ENCODE measurements at places on chromosomes 13 and 19.
A peak's percentile ranks its signal among the peaks of the same experiment; 100 is the strongest.

- peak; percentile 75 for DNase-seq
Measured at GRCh38 chr19:17686592-17687024, 1.5 kb downstream of the UNC13A start.

- no peak for DNase-seq
Measured at GRCh38 chr13:112622375-112622774, 34.4 kb upstream of the TUBGCP3 start.

GRCh38 chr19:48713041-48713863, 6.3 kb downstream of the MAMSTR start:
- DNase-seq: peak; percentile 48

DNA sequence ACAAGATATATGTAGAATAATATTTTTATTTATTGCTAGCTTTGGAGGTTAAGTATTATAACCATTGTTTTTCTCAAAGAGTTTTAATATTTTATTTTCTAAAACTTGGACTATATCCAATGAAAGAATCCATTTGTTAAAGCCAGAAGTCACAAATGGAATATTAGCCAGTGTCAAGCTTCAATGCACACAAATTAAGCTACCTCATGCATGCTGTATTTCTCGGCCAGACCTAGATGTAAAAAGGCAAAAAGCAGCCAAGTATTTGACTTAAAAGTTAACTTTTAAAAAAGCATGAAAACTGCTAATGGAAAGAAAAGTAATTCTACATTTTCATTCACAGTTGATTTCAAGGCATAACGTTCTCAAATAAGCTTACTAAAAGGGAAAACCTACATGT, 160.0 kb upstream of the ATXN8OS start:
- DNase-seq: no peak

- DNase-seq: no peak
Measured at GRCh38 chr13:98505217-98505616, 71.7 kb downstream of the STK24 start.
